ENCODE measurements at places on chromosomes 12 and 14.

- DNase-seq: no peak
These were observed 79.9 kb upstream of the BBS10 start for GRCh38 chr12:76428117-76428516.

- DNase-seq: peak; percentile 52
These were observed 166.9 kb downstream of the NELL2 start for GRCh38 chr12:44709166-44709565.

- DNase-seq: no peak
These were observed 602 bp downstream of the APEX1 start for GRCh38 chr14:20455355-20456300.

- no peak for DNase-seq
These were observed 1221.5 kb downstream of the FSCB start for GRCh38 chr14:43285575-43285974.

DNA sequence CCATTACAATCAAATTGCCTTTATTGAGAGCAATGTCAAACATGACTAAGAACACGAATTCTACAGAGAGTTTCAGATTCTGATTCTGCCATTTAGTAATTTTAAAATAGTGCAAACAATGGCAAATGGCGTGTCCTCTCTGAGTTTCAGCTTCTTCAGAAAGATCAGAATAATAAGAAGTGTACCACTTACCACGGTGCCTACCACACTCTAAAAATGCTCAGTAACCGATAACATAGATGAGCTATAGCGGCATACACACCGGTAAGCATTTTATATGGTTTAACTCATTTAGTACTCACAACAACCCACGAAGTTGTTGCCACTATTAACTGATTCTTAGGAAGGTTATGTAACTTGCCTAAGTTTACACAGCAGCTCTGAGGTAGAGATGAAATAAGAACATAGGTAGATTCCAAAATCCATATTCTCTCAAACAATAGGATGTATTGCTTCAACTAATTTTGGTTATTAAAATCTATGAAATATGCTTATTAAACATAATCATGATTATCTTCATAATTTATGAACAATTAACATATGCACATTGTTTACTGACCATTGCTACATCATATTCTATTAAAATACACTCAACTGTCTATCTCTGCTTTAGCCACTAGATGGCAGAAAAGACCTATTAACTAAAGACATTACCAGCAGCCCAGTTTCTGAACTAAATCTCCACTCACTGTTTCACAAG lies 38.3 kb downstream of the SLC6A15 start:
- DNase-seq: no peak

GRCh38 chr12:118358612-118359540 lies 13.8 kb downstream of the TAOK3 start:
- no peak for DNase-seq

DNA sequence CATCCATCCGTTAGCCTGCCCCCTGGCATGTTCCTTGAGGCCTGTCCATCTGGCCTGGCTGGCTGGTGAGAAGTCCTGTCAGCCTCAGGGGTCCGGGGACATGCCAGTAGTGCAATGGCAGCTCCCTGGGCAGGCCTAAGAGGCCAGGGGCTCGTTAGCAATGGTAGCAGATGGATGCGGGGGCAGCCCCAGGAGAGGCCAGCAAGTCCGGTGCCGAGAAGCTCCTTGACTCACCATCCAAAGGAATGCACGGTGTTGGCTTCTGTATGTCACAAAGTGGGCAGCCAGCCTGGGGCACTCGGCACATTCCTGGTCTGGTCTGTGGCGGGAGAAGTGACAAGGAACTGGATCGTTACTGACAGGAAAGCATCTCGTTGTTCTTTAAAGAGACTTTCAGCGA lies 319.9 kb downstream of the CACNA1C start:
- DNase-seq: peak; percentile 93

DNA sequence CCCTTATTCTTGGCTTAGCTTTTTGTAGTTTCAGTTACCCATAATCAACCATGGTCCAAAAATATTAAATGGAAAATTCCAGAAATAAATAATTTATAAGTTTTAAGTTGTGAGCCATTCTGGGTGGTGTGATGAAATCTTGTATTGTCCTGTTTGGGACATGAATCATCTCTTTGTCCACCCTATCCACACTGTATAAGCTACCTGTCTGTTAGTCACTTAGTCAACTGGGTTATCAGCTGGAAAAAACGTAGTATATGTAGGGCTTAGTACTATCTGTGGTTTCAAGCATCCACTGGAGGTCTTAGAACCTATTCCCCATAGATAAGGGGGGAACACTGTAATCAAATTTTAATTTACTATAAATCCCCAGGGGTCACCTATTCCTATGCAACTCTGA lies 52.7 kb downstream of the NKX2-1 start:
- DNase-seq: no peak

DNA sequence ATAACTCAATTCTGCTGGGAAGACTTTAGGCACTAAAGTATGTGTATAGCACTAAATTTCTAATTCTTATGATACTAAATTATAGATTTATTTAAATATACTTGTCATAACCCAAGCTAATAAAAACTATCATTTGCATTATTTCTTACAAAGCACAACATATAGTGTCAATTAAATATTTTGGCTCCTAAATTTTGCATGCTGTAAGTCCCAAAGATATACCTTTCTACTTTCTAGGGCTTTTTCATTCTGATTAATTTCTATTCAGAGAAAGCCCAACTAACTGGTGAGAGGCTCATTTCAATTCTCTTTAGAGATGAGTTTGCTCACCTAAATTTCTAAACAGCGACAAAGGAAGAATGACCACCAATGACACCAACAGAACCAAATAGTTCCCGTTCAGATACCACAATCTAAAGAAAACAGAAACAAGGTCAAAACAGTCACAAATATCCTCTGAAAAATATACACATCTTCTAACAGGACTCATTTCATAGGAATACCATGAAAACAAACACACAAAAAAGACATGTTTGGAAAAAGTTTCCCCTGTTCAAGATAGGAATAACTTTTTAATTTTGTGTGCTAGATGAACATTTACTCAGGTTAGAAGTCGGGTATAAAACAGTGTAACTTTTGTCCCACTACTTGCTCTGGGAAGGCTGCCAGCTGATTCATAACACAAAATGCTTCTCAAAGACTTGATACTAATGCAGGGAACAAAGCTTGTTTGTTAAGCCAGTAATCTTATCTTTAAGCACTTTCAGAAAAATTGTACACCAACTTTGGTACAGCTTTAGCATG lies 7.6 kb downstream of the SLC38A2 start:
- DNase-seq: no peak

- DNase-seq: no peak
These were observed 129.6 kb downstream of the NCOR2 start for GRCh38 chr12:124437617-124438436.

DNA sequence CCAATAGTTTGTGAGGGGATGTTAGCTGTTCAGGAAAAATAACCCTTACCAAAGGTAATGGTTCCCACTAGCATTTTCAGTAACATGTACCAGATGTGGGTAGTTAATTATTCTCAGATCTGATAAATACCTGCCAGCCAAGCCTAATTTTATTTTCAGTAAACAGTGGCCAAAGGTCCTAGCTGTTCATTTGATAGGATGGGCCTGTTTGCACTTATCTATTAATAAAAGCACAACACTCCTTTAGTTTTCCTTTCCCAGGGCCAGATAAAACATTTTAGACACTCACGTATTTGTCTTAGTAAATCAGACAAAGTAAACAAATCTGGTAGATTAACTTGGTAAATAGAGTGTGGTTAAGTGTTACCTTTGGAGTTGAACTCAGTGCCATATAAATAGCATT lies 345.1 kb downstream of the RAD51B start:
- DNase-seq: no peak

GRCh38 chr14:92729634-92730358 lies 18.6 kb downstream of the LGMN start:
- no peak for DNase-seq

GRCh38 chr14:60275932-60276331 lies 26.9 kb downstream of the PPM1A start:
- no peak for DNase-seq

DNA sequence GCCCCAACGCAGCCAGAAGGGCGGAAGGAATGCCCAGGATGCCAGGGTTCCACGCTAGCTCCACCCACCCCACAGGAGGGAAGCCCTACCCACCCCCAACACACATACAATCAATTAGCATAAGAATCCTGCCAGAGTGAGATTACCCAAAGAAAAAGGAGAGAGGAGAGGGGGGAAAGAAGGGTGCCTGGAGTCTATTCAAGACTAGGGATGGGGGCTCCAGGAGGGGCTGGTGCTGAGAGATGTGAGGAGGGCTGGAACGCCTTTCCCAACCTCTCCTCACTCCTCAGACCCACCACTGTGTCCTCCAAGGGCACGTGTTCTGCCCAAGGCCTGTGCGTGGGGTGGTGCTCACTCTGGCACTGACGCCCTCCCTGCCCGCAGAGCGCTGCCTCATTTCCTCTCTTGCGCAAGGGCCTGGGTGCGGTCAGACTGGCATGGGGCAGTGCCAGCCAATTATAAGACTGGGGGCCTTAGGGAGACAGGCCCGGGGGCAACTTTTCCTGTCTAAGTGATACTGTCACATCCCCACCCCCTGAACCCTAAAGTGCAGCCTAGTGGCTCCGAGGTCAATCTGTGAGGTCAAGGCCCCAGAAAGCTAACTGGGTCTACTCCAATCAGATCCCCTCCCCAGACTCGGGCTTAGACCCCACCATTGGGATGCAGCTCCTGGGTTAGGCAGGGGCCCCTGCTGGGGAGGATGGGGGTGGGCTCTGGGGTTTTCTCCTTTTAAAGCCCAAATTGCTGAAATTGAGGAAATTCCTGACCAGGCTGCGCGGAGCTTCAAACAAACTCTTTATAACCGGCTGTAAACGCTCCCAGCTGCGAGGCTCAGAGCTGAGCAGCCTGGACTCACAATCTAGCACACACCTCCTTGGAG lies 10.2 kb upstream of the ITGB7 start:
- no peak for DNase-seq

GRCh38 chr12:132329036-132329719 lies at the start of gene GALNT9:
GALNT9 (minus strand) TSS chr12:132329589; CDS start chr12:132329203, 386 bp downstream.
- DNase-seq: peak; percentile 77

- peak; percentile 59 for DNase-seq
These were observed 247.9 kb upstream of the RTL1 start for GRCh38 chr14:101151226-101151926.

- DNase-seq: no peak
These were observed 69.4 kb downstream of the SLC38A6 start for GRCh38 chr14:61050417-61050816.

DNA sequence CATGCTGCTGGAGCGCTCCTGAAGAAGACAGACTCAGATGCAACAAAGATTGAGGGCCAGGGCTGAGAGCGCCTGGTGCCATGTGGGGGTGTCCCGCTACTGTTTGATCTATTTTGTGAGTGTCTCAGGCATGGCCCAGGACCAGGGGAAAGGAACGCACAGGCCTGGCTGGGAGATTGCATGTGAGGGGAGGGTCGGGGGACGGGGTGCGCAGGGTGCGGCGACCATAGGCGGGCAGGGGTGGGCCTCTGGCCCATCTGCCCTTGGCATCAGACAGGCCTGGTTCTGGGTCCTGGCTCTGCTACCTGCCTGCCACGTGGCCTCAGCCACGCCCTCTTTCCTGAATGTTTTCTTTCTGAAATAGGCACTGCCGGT lies 47.5 kb downstream of the BEGAIN start:
- DNase-seq: peak; percentile 29

- no peak for DNase-seq
These were observed 7.5 kb downstream of the MPHOSPH9 start for GRCh38 chr12:123225443-123225842.

DNA sequence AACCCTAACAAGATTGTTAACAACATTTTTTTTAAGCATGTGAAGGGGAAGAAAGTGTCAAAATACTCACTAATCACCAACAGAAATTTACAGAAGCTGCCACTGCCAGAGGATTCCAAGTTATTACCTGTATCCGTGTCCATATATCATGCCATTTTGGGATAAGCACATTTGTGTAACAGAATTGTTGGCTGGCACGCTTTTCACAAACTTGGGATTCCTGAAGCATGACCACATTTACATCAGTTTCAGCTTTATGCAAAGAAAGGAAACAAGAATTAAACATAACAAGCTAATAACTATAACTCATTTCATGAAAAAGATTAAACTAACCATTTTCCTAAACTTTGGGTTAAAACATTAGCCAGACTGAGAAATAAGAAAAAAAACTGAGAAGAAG lies 5.9 kb downstream of the NEMP1 start:
- DNase-seq: peak; percentile 17

DNA sequence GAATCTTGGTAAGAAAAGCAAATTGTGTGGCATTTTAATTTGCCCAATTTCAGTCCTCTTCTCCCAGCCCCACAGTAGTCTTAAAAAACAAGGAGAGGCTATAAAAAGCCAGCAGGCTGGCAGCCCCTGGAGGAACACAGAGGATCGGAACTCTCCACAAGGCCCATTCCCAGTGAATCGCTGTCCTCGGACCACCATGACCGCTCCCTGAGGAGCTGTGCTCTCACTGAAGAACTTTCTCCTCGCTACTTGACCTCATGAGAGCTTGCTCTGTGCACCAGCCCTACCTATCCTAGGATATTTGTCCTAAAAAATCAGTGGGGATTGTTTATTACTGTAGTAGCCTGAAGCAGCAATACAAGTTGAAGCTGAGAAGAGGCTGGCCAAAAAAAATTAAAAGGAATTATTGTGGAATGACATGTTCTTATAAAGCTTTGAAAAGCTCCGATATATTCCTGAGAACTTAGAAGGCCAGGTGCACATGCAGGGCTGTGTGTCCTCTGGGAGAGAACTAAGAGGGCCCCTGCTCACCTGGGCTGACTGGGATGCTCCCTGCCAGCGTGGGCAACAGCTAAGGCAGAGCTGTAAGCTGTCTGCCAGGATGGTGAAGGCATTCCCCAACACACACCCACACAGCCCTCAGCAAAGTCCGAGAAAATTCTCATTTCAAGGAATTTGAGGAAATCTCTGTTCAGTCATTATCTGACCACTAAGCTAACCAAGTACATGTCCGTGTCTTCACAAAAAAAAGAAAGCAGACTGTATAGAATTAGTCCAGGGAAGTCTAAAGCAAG lies 148.8 kb upstream of the SFSWAP start:
- DNase-seq: no peak

- DNase-seq: no peak
These were observed 10.7 kb downstream of the USP15 start for GRCh38 chr12:62270872-62271271.

All from islet precursor cell (in vitro differentiated cells).